Neural progenitor cell (in vitro differentiated cells): ENCODE measurements at places on chromosomes 1 and 21.

DNA sequence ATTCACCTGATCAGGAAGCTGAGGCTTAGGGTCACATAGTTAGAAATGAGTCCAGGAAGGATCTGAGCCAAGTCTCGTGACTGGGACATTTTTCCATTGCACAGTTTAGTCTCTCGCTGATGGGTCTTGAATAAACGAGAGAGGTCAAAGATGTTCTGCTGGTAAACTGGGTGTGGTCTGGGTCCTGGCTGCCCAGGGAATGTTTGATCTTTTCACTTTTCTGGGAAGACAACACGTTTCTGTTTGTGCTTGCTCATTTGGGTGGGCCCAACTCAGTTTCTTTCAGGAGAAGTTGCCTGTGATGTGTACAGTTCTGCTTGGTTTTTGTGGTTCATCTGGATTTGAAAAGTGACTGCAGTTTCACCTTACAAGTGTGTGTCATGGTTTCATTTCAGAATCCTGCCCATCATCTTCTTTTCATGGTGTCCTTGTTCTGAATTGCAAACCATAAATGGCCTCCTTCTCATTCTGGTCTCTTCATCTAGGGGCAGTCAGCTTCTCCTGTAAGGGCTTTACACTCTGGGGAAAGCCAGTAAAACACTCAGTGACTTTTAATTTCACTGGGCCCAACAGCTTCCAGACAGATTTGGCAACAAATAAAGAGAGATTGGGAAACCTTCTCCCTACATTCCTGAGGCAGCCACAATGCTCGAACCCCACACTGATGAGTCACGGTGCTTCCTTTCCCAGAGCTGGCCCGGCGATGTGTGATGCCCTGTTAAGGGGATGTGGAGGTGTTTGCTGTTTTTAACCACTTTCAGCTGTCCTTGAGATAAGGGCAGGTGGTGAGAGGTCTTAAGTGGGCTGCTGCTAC, 7.2 kb upstream of the TACSTD2 start:
- no peak for DNase-seq

DNA sequence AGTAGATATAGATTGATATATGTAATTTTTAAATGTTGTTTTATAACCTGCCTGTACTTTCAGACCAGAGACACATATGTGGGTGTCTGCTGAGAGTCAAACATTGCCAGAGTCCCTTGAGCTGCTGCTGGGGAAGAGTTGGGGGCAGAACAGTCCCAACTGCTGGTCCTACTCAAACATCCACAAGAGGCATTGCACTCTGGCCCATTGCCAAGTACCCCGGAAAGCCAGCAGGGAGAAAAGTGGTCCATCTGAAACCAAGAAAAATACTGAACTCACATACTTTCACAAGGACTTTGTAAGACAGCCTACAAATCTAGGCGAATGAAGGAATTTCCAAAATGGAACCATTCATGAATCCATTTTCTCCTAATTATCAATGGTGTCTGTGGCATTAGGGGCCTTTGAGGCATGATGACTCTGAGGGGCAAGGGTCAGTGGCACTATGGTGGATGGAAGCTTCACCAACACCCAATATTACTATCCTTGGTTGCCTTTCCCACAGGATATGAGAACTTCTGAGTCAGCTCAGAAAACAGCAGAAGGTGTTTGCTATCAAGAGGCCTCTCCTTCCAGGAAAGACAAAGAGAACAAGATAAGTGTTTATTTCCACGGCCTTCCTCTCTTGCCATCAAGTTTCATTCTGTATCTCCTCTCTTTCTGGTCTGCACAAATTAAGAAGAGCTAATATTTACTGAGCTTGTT, 7.3 kb upstream of the TBX15 start:
- DNase-seq: no peak

GRCh38 chr21:37047079-37047478, 25.8 kb downstream of the PIGP start:
- no peak for DNase-seq

DNA sequence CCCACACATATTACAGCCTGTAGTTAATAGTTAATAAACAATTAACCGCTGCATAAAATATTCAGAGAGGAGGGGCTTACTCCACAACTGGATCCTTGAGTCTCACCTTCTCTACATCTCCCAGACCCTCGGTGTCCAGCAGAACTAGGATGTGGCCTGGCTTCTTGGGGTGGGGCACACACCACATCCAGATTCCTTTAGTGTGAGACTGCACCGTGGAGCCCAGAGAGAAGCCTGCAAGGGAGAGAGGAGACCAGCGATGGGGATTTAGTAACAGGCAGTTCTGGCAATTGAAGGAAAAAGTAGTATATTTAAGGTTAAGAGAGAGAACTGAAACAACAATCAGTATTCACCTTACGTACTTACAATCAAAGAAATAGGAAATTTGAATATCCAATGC, 4.9 kb downstream of the GBP1 start:
- DNase-seq: no peak

GRCh38 chr1:45673956-45674355, 12.4 kb downstream of the GPBP1L1 start:
- DNase-seq: no peak

GRCh38 chr1:94025383-94026340, 95.3 kb downstream of the ABCA4 start:
- DNase-seq: peak; percentile 68

DNA sequence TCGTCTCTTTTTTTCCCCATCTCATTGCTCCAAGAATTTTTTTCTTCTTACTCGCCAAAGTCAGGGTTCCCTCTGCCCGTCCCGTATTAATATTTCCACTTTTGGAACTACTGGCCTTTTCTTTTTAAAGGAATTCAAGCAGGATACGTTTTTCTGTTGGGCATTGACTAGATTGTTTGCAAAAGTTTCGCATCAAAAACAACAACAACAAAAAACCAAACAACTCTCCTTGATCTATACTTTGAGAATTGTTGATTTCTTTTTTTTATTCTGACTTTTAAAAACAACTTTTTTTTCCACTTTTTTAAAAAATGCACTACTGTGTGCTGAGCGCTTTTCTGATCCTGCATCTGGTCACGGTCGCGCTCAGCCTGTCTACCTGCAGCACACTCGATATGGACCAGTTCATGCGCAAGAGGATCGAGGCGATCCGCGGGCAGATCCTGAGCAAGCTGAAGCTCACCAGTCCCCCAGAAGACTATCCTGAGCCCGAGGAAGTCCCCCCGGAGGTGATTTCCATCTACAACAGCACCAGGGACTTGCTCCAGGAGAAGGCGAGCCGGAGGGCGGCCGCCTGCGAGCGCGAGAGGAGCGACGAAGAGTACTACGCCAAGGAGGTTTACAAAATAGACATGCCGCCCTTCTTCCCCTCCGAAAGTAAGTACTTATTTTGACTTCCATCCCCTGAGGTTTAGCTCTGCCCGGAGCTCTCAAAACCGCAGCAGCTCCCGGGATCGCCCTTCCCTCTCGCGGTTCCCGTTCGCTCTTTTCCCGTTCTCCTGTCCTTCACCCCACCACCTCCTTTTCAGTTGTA, 1.5 kb downstream of the TGFB2 start:
- peak; percentile 43 for DNase-seq

DNA sequence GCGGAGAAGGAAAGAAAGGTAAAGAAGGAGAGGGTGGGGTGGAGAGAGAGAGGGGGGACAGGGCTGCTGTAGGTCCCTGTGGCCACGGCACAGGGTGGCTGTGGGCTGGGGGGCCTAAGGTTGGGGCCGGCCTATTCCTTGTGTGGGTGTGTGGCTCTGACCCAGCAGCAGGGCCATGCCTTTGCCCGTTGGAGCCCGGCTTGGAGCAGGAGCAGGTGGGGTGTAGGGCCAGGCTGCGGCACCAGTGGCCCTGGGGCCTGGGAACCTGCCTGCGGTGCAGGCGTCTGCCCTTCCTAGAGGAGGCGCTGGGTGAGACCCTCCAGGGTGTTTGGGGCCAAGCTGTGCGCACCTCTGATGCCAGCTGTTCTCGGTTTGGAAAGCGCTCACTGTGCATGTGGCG, 19.7 kb upstream of the SUMO3 start:
- no peak for DNase-seq

DNA sequence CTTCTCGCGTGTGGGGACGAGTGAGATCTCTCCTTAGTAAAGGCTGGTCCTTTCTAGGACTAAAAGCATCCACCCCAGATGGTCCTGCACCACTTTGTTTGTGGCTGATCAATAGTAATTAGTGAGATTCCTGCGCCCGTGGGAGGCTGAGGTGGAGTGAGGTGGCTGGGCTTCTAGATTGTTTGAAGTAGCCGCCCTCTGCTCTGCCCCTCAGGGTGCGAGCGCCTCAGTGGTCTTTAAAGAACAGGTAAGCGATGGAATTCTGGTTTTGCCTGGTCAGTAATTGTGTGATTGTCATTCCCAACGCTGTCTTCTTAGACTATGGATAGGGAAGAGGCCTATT, 20.7 kb downstream of the PEX14 start:
- DNase-seq: no peak

DNA sequence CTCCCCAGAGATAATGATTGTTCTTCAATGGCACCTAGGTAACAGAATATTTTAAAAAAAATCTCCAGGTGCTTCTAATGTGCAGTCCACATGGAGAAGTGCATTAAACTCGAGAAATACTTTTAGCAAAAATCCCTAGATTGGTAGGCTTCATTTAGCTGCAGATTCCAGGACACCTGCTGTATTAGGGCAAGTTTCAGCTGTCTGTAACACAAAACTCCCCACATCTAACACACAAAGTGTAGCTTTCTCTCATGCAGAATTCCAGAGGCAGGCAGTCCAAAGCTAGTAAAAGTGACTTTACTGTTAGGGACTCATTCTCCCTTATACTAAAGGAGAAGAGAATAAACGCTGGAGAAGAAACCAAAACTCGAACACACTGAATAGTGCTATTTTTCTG, 1414.3 kb upstream of the B3GALT2 start:
- DNase-seq: no peak

GRCh38 chr1:164983023-164983650, 373.4 kb downstream of the LMX1A start:
- peak; percentile 58 for DNase-seq

DNA sequence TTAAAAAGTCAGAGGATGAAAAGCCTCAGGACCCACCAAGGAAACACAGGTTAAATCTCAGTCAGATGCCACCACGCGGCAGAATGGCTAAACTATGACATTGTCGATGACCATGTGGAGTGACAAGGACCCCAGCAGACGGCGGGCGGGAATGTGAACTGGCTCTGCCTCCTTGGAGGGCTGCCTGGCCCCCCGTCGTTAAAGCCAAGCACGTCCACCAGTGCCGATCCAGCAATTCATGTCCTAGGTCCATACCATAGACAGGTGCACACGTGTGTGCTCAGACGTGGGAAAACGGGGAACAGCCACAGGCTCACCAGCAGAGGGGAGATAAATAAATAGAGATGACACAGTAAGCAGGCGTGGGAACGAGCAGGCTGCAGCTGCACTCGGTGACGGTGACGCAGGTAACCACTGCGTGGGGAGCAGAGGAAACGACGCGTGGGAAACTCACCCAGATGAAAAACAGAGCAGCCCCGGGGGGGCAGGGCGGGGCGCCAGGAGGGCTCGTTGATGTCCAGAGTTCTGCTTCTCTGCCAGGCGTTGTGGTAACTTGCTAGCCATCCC, 28.3 kb upstream of the PCBP3 start:
- no peak for DNase-seq

- DNase-seq: no peak
Measured at GRCh38 chr21:37368541-37369279, 2.1 kb downstream of the DYRK1A start.

- no peak for DNase-seq
Measured at GRCh38 chr21:41622831-41623548, 115.0 kb upstream of the TMPRSS2 start.

DNA sequence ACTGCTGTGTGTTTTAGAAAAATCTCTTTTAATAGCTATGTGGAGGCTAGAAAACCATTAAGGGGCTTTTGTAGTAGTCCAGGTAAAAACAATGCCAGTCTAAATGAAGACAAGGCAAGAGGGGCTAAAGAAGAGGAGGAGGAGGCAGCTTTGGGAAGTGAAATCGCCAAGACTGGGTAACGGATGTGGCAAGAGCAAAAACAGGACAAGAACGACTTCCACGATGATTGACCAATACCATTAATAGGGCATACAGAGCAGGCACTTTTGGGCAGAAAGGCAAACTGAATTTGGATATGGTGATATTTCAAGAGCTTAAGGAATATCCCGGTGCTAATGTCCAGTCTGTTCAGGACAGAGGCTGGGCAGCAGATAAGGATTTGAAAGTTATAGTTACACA, 22.0 kb downstream of the COA6 start:
- no peak for DNase-seq

DNA sequence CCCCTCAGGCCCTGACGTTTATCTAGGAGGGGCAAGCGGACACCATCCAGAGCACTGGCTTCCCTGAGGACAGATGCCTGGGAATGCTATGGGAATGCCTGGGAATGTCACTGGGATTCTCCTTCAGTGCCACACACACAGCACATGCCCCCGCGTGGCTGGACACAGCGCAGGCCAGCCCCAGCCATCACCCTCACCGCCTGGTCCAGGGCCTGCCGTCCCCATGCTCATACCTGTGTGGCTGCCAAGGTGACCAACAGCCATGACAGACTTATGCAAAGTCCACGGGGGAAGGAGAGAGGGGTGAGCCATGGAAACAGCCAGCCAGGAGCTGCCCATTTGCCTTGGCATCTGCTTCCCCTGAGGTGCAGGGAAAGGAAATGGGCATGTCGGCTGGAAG, 5.7 kb upstream of the TAS1R2 start:
- DNase-seq: no peak

DNA sequence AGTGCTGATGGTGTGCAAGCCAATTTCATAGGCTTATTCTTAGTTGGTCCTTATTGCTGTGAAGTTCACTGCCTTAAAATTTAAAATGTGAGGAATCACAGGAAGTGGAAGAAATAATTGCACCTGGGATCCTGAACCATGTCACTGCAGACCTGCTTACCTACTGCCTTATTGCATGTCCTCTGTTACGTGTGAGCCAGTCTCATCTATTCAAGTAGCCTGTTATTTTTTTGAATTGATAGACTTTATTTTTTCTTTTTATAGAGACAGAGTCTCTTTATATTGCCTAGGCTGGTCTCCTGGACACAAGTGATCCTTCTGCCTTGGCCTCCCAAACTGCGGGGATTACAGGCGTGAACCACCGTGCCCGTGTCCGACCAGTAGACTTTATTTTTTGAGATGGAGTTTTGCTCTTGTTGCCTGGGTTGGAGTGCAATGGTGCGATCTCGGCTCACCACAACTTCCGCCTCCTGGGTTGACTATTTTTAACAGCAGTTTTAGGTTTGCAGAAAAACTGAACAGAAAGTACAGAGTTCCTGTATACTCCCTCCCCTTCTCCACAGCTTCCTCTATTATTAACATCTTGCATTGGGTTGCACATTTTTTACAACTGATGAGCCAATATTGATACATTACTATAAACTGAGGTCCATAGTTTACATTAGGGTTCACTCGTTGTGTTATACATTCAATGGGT, 14.0 kb upstream of the DISC1 start:
- DNase-seq: no peak

- peak; percentile 68 for DNase-seq
Measured at GRCh38 chr1:44406737-44407429, 1.8 kb downstream of the RNF220 start.

GRCh38 chr1:55888685-55889317, 673.6 kb upstream of the USP24 start:
- DNase-seq: no peak

DNA sequence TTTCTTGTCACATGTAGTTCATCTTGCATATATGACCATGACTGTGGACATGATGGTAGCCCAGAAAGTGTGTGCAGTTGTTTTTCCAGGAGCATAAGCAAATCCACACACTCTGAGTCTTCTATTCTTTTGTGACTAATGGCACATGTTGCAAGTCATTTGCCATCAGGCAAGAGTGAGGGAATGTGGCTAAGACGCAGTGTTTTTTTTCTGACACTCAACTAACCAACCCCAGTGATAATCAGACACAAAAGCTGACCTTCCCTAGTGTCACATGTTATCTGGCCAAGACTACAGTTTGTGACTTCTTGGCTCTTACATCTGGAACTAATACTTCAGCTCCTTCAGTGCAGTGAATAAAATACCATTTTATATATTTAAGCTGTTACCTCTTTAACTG, 108.8 kb downstream of the ITSN1 start:
- DNase-seq: no peak
